Activated CD4-positive, alpha-beta T cell treated with anti-CD3 and anti-CD28 coated beads, Interleukin-2, amount 10 ng/mL, durations not matched to agents 7 days and 5 days (primary cell): ENCODE measurements at places on chromosomes 4 and X.

DNA sequence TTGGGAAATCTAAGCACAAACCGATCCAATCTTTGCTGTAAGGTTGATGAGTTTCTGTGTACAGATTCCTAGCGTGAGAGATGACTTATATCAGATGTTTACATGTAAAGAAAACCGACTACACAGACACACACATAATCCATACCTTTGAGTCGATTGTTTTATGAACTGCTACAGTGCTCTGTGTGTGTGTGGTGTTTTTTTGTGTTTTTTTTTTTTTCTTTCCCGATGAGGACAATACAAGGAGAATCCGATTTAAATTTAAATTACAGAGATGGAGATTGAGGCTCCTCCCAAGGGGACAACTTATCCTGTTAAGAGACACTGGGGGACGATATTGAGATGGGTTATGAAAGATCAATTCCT lies 461 bp upstream of the SLC9A6 start:
- DNase-seq = no peak

- DNase-seq = no peak
Observed at GRCh38 chr4:160772668-160773067, 1391.1 kb downstream of the FSTL5 start.

GRCh38 chr4:145047151-145047550 lies 50.8 kb downstream of the ANAPC10 start:
- no peak for DNase-seq

DNA sequence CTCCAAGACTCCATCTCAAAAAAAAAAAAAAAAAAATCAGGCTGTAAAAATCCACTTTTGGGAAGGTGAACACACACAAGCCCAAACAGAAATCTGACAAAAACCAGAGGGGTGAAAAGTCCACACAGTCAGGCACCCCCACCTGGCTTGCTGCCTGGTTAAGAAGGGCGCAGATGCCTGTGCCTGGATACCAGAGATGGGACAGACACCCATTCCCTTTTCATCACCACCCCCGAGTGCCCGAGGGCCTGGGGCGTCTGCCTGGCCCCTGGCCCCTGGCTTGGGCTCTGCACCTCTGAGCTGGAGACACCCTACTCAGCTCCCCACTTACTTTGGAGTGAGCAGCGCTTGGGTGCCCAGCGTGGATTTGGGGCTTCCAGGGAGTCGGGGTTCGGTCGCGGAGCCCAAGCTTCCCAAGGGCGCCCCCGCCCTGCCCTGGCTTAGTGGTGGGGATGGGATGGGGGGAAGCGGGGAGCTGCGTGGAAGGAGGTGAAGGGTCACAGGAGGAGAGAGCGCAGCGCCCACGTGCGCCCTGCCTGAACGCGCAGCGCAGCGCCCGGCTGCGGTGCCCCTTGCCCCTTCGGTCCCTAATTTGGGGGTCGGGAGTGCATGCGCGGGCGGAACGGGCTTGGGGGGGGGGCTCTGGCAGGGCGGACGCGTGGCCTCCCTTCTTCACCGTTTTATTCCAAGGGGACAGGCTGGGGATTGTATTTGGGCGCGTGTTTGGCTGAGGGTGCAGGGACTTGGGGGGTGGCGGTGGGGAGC lies 11.3 kb downstream of the SHOX start:
- DNase-seq = no peak

GRCh38 chr4:99437723-99438404 lies 2.7 kb upstream of the ADH7 start:
- DNase-seq = no peak

GRCh38 chr4:130922955-130923354 lies 1827.0 kb downstream of the C4orf33 start:
- DNase-seq = no peak

DNA sequence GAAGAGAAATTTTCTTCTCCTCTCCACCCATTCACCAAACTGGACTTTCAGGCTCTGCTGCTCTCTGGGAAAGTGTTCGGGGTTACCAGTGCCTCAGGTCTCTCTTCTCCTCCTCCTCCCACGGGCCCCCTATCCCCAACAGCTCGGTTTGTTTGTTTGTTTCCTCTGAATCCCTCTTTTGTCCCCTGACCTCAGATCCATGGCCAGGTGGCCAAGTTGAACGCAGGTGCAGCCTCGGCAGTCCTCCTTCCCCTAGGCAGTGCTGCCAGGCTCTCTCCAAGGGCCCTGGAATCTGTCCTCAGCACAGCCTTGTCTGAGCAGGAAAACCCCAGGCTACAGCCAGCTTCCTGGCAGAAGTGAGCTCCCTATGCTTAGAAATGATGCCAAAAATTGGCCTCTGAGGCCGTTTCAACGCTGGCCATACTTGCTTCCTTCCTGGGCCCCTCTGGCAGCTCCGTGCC lies 60.0 kb downstream of the FHDC1 start:
- no peak for DNase-seq

- DNase-seq = no peak
Observed at GRCh38 chrX:125475482-125475881, 155.8 kb downstream of the TEX13C start.

- DNase-seq = no peak
Observed at GRCh38 chrX:153583433-153583832, 15.5 kb downstream of the CCNQ start.

- DNase-seq = no peak
Observed at GRCh38 chr4:118396881-118397622, 44.2 kb upstream of the PRSS12 start.

GRCh38 chrX:84737471-84737871 lies 235.2 kb upstream of the HDX start:
- no peak for DNase-seq

GRCh38 chr4:184669251-184669650 lies 19.7 kb downstream of the PRIMPOL start:
- DNase-seq = no peak

- DNase-seq = no peak
Observed at GRCh38 chr4:76620723-76621468, 185.9 kb downstream of the SHROOM3 start.

DNA sequence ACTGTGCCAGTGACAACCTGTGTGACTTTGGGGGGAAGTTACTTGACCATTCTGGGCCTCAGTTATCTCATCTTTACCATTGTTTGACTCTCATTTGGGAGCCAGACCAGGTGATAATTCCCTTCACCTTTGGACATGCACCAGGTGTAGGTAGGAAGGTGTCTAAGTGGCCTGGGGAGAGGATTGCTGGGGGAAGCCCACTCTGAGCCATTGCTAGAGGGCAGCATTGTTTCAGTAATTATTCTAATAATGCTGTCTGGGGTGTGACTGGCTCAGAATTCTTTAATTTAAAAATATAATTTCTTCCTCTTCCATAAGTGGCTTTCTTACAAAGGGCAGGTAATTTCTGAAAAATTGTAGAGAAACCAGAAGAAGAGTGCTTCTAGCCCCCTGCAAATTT lies 104.3 kb downstream of the RTL9 start:
- DNase-seq = no peak

DNA sequence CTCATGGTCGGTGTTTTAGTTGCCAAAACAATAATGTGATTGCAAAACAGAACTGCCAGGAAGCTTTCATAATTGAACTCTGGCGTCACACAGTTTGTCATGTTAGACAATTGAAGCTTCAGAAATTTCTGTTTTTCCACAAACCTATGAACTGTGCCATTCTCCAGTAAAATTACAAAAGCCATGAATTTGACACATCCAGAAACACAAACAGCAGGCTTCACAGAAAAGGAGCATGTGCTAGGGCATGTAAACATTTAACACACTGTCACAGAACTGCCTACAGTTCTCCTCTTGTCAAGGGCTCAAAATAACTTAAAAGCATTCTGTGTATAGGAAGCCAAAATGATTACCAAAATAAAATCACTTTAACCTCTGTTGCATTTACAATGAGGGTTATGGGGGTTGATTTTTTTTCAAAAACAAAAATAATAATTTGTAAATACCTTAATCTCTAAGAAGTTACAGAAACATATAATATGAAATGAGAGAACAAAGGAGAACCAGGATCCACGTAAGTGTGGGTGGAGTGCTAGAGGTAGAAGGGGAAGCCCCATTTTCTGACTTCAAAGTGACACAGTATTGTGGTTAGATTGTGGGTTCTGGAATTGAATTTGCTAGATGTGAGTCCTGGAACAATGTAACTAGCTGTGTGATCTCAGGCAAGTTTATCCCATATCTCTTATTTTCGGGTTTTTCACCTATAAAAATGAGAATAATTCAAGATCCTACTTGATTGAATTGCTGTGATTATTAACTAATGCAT lies 295.0 kb downstream of the CENPC start:
- no peak for DNase-seq

GRCh38 chr4:95524729-95525128 lies 24.0 kb downstream of the UNC5C start:
- DNase-seq = no peak

DNA sequence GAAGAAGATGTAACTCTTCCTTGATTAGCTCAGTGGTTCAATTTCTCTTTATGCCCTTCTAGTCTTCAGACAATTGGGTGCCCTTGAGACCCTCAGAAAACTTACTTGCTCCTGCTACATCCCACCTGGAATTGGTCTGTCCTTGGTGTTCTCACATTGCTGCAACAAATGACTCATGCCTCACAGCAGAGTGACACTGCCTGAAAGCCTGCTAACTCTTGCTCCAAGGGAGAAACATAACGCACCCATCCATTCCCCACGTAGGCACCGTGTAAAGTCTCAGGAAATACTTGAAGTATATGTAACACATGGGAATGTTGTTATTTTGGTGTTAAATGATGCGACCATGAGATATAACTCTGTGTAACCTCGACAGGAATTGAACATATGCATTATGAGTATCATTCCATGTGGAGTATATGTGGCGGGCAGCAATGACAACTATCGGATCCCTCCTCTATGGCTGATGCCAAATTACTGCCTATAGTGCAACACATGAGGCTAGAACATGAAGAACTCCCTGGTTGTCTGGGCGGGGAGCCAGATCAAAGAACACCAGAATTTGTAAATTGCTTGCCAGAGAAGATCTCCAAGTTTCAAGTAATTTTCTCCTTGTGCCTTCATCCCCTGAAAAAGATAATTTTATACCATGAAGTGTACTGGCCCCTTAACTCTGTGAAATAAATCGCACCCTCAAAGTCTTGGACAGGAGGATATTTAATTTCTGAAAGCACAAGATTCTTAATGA lies 231.3 kb upstream of the STK26 start:
- DNase-seq = no peak

DNA sequence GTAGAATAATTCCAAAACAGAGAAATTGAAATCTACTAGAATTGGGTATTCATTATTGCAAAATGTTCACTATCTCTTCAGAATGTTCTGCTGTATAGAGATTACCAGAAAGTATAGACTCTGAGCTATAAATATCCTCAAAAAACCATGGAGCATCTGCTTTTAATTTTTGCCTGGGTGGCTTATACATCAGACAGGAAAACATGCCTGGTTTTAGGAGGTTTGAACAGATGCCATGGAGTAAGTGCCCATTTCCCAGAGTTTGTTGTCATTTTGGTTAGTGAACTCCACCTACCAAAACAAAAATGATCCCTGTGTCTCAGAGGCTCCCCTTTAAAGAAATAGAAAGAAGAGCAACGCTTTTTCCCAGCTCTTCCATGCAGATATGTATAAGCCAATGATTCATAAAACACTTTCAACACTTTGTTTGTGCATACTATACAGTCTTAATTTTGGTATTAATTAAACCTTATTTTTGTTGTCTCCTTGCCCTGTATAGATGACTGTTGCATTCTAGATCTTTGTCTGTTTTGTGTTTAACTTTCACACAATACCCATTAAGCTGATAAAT lies 68.7 kb downstream of the MEPE start:
- no peak for DNase-seq

DNA sequence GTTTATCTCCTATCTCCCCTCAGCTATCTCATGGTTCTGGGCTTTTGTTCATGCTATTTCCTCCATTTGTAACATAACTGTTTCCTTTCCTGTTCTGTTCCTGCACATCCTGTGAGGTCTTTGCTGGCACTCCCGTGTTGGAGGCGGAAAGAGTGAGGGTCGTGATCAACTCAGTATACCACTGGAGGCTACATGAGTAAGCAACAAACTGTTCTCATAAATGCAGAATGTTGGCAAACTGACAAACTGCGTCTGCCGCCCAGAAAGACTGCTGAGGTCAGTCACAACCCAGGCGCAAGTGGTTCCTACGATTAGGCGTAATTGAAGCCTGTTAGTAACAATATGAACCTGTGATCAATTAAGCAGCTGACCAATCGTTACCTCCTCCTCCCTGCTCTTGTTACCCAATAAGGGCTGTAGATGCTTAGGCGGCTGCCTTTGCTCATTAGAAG lies 48.8 kb downstream of the C4orf33 start:
- DNase-seq = no peak

GRCh38 chr4:6716958-6717655 lies 1.1 kb downstream of the BLOC1S4 start:
- DNase-seq = no peak

- peak; percentile 62 for DNase-seq
Observed at GRCh38 chrX:65596270-65597034, 61.9 kb upstream of the LAS1L start.

GRCh38 chrX:274904-275475 lies 6.2 kb upstream of the PLCXD1 start:
- peak; percentile 5 for DNase-seq

GRCh38 chrX:110985470-110985869 lies 110.5 kb upstream of the PAK3 start:
- DNase-seq = no peak

DNA sequence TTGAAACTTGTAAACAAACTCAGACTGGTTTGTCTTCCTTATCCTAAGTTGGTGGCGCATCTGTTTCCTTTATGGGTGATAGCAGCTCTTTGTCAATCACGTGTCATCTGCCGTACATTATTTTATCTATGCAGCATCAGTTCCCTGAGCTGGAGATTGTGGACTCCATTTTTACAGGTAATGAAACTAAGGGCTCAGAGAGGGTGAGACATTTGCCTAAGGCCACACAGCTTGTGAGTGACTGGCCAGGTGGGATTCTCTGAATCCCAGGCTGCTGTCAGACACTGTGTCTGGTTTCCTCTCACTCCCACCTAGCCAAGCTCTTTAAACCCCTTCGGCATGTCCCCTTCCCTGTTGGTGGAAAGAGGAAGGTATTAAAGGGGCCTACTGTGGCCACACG lies 41.7 kb upstream of the CLCN4 start:
- no peak for DNase-seq

GRCh38 chr4:99219479-99219878 lies 433 bp upstream of the ADH6 start:
- no peak for DNase-seq

GRCh38 chrX:6120329-6120728 lies 108.3 kb downstream of the NLGN4X start:
- no peak for DNase-seq

DNA sequence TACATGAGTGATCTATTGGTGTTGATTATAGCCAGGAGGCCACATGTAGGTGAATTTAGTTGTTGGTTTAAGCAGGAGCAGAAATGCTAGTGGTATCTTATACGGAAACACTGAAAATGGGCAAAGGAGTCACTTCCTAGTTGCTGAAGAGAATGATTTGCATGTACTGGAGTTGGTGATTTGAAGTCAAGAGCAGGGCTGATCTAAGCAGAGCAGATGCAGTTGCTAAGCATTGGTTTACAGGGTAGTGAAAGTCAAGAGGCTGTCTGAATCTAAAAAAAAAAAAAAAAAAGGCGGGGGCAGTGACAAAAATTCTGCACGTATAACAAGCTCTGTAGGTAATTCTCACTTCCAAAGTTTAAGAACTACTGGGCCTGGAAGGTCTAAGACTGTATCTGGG lies 90.4 kb upstream of the HPRT1 start:
- DNase-seq = no peak

GRCh38 chr4:73816814-73817213 lies 19.7 kb upstream of the CXCL6 start:
- no peak for DNase-seq
